LoVo (cell line): ENCODE measurements at places on chromosomes 12 and 14.

GRCh38 chr14:95651821-95652583 is 34.2 kb upstream of the TCL1B start:
- no peak for DNase-seq

DNA sequence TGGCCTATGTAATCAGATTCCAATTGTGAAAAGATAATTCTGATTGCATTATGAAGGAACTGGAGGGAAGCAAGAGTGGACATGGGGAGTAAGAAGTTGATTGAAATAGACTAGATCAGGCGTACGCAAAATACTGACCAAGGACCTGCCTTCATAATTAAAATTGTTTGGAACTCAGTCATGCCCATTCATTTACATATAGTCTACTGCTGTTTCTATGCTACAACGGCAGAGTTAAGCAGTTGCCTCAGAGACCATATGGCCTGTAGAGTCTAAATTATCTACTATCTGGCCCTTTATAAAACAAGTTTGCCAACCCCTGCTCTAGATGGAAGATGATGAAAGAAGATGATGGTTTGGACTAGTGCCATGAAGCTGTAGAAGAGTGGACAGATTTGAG is 170.0 kb upstream of the ARID2 start:
- DNase-seq = no peak

DNA sequence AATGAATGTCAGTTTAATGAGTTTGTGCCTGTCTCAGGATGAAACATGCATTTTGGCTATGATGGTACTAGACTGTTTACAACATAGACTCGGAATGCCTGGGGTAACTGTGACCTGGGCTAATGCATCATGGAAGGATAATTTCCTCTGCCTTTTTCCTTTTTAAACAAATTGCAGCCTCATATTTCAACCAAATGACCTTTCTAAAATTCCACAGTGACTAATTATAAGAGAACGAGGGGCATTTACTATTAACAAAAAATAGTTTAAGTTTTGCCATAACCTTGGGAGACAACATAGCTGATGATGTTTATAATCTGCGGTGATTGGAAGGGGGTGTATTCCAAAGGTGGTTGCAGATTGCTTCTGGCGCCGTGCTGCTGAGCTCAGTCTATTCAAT is 1140.5 kb downstream of the GALC start:
- no peak for DNase-seq

DNA sequence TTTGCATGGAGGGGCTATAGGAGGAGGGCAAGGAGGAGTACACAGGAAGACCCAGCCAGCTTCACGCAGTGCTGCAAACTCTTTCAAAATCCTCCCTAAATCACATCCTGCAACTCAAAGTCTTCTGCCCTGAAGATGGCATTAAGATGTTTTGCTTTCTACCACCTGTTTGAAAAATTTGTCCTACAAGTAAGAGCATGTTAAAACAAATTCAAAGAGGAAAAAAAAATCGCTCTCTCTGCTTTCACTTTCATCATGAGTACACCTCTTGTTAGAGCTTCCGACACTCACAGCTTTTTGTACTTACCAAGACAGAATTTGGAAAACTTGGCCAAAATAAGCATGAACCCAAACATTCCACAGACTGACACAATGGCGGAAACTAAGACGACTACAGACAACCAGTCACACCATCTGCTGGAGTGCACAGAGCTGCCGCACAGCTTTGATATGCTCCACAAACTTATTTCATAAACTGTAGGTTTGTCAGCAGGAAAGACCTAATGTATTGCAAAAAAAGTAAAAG is 21.3 kb downstream of the GCH1 start:
- peak; percentile 27 for DNase-seq

GRCh38 chr12:113948151-113948914 is 17.8 kb downstream of the RBM19 start:
- no peak for DNase-seq

GRCh38 chr12:59181196-59181777 is 261.0 kb upstream of the LRIG3 start:
- DNase-seq = no peak

- DNase-seq = no peak
Measured at GRCh38 chr12:47317175-47317915, 237.6 kb upstream of the AMIGO2 start.

DNA sequence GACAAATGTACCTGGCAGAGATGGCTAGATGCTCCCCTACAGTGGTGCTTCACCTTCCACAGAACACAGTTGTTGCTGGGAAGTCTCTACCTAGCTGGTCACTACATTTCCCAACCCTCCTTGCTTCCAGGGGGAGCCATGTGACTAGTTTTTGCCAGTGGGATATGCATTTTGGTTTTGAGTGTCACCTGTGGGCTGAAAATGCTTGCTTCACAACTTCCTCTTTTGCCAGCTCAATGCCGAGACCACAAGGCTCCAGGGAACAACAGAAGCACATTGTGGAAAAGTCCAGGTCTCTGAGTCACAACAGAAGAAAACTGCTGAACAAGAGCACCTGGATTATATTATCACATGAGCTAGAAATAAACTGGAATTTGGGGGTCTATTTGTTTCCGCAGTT is 48.5 kb upstream of the ARHGAP5 start:
- no peak for DNase-seq

DNA sequence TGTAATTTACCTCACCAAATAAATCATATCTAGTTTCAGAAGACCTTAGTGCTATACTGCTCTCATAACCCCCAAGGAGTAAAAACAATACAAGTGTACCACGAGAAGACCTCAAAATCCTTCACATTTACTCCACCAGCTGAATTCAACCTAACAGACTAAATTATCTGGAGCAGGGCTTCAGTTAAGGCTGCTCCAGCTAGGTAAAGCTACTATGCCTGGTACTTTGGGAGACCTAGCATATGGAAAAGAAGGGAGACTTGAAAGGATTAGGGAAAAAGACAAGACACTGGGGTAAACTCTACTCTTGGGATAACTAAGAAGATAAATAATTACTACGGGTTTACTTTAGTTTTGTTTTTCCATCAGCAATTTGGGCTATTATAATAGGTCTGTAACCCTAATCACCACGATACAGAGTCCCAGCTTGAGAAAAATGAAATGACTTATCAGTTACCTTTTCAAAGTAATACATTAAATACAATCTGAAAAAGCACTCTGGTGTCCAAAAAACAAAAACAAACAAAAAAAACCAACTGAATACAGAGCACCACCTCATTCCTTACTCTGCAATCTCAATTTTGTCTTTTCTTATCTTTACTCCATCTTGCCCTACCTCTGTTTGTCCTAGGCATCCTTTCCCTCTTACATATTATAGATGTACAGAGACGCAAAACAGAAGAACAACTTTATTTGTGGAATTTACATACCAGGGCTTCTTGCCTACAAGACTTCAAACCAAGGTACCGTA is 2.1 kb downstream of the EML5 start:
- DNase-seq = no peak

DNA sequence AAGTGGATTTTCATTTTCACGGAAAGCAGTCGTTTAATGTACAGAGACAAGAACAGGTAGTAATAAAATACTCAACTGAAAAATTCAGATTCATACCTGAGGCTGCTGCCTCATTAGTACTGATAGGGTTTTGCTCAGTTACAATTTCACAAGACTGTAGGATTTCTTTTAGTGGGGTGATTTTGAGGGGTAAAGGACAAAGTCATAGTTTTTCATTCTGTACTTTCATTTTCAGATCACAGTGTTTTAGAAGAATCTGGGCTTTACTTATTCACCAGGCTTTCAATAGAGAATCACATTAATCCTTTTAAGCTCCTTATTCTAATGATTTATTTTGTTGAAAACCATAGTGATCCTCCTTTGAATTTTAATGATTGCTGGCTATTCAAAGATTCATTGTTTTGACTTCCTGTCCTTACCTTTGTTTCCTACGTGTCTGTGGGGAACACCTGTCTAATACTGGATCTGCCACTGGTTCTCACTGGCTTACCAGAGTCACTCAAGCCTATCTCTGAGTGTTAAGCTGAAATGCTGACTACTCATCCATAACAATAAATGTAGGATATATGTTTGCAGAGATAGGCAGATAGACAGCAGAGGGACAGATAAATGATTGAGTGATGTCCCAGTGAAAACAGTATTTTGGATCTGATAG is 243.8 kb upstream of the NPAS3 start:
- DNase-seq = no peak

- DNase-seq = no peak
Measured at GRCh38 chr12:33671676-33672075, 232.1 kb upstream of the SYT10 start.

GRCh38 chr12:94445662-94446061 is 14.0 kb downstream of the CEP83 start:
- peak; percentile 71 for DNase-seq

GRCh38 chr12:75130811-75131210 is 78.8 kb downstream of the KCNC2 start:
- DNase-seq = no peak

DNA sequence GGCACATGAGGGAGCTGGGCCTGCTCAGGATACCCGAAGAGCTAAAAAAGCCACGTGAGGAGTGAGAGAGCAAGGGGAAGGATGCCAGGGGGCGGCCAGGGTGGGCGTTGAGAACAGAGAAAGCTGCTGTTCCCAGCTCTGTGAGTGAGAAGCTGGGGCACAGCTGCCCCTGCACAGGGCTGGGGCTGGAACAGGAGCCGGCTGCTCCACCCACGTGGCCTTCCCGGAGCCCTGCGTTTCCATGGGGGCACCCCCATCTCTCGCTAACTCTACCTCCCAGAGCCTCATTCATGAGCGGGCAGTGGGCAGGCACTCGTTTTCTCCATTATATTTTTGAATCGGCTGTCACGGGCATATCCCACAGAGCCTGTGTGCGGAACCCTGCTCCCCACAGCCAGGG is 42.7 kb downstream of the RFLNA start:
- DNase-seq = no peak

- DNase-seq = no peak
Measured at GRCh38 chr14:68569970-68570409, 222.9 kb downstream of the ZFP36L1 start.

DNA sequence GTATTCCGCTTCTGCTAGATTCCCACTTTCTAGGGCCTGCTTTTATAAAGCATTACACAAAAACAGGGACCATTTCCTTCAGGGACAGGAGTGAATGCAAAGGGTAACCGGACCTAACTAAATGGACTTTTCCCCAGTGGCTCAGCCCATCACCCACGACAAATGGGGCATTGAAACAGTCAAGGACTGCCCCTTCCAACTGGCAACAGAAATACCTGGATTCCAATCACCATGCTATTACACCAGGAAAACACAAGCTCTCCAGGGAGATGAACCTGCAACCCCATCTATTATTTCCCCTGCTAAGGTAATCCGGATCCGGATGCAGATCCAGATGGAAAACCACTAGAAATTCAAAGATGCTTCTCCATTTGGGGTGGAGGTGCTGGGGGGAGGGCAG is 1.0 kb downstream of the MPHOSPH9 start:
- no peak for DNase-seq

DNA sequence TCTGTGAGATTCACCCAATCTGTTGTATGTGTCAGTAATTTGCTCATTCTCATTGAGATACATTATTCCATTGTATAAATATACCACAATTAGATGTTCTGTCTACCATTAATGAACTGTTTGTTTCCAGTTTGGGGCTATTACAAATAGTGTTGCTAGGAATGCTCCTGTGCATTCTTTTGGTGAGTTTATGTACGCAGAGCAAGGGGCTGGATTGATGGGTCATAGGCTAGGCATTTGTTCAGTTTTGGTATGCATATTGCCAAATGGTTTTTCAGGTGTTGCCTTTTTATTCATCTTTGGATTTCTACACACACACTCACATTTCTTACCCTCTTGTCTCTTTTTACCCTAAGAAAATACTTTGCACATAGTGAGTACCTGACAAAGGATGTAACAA is 93.4 kb downstream of the GPATCH2L start:
- DNase-seq = no peak

DNA sequence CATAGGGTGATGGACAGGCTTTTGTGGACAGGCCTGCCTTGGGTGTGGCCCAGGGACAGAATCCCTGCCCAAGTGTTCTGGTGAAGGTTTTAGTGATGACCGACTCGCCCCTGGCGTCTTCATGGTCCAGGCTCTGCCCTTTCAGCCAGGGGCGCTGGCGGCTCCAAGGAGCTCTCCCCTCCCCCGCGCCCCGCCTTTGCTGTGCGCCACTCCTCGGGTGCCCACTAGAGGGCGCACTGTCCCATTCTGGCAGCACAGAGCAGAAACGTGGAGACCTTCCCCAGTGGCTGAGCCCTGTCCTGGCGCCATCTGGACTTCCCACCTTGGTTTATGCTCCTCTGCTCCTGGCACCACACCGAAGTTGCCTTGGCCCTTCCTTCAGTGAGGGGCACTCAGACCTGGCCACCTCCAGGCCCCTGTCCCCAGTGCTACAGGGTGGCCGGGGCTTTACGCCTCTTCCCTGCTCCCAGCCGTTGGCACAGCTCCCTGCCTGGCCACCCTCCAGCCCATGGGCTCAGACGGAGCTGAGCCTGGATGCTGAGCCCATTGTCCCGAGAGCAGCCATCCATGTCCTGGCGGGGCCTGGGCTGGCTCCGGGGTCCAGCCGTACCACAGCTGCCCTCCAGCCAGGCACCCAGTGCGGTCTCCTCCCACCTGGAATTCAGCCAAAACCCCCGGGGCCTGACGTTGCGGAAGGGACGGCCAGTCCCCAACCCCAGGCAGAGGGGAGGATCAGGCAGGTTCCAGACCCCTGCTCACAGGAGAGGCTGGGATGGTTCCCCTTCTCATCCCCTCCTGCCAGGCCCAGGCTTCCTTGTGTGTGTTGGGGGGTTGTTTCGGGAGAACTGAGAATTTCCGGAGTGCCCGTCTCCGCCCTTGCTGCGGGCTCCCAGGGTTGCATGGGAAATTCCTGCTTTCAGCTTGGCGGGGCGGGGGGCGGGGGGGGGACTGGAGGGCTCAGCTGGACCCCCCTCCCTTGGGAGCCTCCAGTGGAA is 5.6 kb upstream of the CRIP1 start:
- peak; percentile 87 for DNase-seq

- no peak for DNase-seq
Measured at GRCh38 chr14:32491416-32492016, 162.4 kb downstream of the AKAP6 start.

- no peak for DNase-seq
Measured at GRCh38 chr12:168763-169525, 45.0 kb downstream of the SLC6A12 start.

- no peak for DNase-seq
Measured at GRCh38 chr12:3795492-3796133, 42.7 kb upstream of the CRACR2A start.

DNA sequence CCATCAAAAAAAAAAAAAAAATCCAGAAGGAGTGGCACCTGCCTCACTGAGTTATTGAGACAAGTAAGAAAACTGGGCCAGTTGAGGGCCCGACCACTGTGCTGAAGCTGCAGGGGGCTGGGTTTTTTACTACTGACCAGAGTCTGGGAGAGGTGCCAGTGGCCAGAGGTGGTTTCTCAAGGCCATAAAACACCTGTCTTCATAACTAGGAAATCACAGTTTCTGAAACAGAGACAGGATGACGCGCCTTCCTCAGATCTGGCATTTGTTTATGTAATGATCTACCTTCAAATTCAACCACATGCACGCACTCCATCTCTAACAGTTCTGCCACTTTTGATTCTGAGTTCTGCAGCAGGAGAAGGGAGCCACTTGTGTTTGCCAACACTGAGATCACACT is 12.7 kb downstream of the TSPAN11 start:
- peak; percentile 76 for DNase-seq
